ENCODE measurements at places on chromosomes 7 and 10.

- no peak for DNase-seq
Observed at GRCh38 chr10:23892296-23892695, 316.6 kb upstream of the KIAA1217 start.

DNA sequence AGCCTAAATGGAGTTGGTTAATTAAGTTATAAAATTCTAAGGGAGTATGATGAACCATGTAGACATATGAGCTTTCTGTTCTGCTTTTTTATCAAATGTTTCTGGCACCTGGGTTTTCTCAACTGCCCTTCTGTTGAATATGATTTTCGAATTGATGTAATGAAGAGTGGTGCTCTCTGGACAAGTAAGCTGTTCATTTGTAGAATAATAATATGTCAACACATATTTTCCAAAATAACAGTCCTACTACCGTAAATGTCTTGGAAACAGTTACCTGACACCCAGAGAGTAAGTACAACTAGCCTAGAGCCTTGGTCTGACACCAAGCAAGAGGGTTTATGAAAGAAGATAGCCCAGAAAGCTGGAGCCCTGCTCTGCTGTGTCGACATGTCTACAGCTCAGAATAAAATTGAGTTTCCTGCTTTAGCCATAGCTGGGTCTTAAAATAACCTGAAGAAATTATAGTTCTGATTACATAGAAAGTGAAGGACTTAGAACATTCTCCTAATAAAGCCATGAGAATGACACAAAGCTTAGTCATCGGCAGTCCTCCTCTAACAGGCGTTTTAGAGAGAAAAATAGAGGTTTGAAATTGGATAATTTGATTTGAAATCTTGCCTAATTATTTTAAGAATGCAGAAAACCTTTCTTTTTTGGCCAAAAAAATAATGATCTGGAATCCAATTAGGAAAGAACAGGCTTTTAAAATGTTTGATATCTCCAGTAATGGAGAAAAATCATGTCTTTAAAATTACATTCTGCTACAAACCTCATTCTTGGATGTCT is 25.1 kb downstream of the HDAC9 start:
- DNase-seq, result no peak

- DNase-seq, result no peak
Observed at GRCh38 chr10:59839576-59839975, 66.8 kb downstream of the CCDC6 start.

DNA sequence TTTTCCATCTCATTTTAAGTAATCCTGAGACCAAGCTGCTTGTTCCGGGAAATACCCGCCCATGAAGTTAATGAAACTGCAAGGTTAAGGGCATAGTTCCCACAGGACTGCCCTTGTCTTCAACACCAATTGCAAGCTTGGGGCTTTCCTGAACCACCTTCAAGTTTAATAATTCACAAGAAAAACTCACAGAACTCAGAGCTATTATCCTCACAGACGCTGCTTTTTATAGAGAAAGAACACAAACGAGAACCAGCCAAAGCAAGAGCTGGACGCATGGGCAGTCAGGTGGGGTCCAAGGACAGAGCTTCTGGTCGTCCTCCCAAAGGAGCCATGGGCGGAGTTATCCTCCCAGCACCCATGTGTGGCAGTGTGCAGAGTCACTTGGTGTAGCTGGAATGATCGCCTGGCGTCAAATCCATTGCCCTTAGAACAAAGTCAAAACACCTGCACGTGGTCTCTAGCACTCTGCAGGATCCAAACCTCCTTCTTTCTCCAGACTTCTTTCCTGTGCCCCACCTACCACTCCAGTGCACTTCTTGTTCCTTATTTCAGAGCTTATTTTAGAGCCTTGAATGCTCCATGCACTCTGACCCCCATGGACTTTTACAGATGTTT is 56.7 kb downstream of the SNX10 start:
- no peak for DNase-seq

GRCh38 chr7:121153995-121154394 is 165.5 kb downstream of the CPED1 start:
- no peak for DNase-seq

DNA sequence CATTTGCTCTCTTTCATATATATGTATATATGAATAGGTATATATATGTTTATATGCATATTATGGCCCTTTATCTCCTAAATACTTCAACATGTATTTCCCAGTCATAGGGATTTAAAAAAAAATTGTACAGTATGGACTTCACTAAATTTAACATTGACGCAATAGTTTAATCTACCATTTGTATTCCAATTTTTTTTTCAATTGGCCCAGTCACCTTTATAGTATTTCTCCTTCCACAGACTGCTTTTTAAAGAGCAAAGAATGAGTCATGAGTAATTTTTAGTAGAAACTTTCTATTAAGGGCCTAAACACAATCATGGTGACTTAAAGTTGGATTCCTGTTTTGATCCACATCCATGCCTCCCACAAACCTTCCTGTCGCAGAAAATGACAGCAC is 20.5 kb downstream of the CCSER2 start:
- DNase-seq, result no peak

DNA sequence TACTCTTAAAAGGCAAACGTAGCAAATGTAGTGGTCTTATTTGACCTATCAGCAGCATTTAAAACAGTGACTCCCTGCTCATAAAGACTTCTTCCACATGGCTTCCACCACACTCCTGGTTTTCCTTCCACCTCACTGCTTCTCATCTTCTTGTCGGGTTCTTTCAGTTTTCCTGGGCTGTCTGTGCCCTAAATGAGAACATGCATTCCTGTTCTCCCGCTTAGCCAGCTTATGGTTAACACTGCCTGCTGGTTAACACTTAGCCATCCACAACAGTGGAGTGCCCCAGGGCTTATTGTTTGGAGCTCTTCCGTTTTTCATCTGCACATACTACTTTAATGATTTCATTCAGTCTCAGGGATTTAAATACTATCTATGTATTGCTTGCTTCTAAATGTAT is 34.3 kb upstream of the EXOC6 start:
- no peak for DNase-seq

DNA sequence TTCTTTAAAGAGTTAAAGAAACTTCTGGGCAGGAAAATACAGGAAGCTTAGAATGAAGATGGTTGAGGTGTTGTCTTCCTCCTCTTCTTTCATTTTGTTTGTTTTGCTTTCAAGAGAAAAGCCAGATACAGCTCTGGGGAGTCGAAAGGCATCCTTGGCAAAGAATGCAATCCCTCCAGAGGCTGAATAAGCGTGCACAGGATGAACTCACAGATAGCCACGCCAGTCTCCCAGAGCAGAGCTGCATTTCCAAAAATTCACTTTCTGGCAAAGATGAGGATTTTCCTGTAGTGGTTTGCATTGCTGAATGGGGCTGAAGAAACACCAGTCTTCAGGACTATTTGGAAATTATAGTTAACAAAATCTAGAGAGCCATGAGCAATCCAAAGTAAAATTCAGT is 336.4 kb downstream of the NRG3 start:
- no peak for DNase-seq

Data from stimulated activated CD8-positive, alpha-beta memory T cell treated with anti-CD3 and anti-CD28 coated beads, Interleukin-2, amount 100 ng/mL, for 1 hour (primary cell).